ENCODE measurements at places on chromosomes 5 and 9.

- DNase-seq: no peak
Observed at GRCh38 chr5:168042284-168043068, 249.0 kb upstream of the WWC1 start.

DNA sequence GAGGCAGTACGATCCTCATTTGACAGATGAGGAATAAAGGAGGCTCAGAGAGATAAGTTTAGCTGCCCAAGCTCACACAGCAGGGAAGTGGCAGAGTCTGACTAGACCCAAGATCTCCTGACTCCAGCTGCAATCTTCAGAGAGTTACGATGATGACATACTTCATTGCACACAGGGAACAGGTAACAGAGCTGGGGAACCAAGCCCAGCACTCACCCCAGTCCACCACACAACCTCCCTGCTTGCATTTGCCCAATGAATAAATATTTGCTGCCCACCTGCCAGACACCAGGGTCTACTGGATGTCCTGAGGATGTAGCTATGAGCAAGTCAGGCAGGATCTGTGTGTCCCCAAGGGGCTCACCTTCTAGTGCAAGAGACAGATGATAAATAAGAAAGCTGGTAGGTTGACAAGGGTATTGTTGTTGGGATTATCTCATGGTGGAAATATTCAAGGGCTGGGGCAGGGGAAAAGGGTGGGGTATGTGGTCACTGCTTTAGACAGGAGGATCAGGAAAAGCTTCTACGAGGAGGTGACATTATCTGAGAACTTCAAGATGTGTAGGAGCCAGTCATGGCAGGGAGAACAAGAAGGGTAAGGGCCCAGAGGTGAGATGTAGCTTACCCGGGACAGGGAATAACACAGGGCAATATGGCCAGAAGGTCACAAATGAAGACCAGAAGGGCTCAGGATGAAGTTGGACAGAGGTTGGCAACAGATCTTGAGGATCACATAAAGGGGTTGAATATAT lies 28.6 kb upstream of the CPEB4 start:
- DNase-seq: no peak

DNA sequence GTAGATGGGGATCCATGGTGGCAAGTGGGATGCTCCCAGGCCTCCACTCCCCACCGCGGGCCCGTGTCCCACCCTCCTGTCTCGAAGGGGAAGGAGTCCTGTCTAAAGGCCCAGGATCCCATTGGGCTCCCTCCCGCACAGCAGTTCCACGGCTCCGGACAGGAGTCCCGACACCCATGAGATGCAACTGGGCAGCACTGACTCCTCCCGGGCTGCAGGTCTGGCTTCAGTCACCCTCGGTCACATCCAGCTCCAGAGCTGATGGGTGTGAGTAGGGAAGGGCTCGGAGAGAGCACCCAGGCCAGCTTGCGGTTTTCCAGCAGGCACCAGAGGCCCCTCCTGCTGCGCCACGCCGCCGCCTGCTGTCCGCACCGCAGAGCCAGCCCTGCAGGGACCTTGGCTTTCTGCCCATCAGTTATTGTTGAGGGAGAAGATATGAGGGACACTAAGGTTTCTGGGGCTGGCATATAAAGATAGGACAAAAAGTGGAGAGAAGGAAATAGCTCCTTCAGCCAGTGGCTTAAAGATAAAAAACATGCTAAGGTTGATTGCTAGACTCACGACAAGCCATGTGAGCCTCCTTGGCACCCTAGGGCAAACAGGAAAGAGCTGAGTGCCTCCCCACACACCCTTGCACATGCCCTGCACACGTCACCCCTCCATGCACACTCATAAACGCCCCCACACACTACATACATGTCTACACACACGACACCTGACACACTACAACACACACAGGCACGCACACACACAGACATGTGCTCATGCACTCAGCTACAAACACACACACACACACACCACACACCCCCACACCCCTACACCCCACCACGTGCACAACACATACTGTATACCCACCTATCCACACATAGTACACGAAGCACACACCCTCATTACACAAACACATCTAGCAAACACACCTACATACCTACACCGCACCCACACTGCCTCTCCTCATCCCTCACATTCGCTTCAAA lies 79.0 kb downstream of the AK8 start:
- DNase-seq: no peak

DNA sequence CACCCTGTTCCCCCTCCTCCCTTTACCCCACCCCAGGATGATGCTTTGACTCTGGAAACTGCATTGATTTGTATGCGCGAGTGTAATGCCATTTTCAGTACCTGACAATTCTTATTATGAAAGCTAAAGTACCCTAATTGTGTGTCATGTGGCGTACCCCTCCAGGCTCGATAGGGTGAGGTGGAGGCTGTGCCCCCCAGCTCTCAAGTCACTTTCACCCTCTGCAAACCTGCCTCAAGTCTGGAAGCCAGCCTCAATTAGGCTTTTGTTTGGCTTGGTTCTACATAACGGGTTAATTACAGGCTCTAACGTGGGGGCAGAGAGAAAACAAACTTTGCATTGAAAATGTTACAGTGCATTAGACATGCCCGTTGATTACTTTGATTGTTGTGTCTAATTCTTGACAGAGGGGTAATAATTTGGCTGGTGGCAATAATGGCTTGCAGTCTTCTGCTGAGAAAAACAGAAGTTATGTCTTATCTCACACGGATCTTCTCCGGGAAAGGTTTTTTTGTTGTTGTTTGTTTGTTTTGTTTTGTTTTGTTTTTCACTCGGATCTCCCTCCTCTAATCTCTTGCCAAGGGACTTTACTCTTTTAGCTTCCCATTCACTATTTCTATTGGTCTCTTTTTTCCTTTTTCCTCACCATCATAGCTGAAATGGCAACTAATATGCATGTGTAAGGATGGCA lies 12.6 kb downstream of the ISL1 start:
- no peak for DNase-seq

DNA sequence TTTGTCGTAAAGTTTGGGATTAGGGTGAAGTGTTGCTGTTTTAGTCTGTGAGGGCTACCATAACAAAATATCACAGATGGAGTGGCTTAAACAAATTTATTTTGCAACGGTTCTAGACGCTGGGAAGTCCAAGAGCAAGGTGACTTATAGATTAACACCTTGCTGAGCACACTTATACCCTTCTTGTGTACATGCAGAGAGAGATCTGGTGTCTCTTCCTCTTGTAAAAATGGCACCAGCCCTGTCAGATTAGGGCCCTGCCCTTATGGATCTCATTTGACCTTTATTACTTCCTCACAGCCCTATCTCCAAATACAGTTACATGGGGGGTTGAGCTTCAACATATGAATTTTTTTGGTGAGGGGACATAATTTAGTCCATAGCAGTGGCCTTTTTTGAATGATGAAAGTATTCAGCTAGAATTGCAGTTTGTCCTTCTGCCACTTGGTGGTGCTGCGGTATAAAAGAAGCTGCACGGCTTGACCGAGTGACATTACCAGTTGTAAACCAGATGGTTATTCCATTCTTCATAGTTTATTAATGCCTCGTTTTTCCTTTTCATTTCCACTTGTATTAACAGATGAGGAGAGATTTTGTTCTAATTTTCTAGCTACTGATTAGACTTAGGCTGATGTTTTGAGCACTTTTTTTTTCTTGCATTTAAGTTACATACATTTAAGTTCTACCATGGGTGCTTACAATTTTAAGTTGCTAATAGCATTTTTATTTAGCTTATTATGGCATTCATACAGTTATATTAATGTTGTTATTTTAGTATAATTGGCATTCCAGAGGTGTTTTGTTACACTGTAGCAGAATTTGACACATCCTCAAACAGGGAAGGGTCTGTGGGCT lies 19.4 kb downstream of the DCP2 start:
- peak; percentile 50 for DNase-seq

GRCh38 chr5:173970878-173971650 lies 17.9 kb upstream of the C5orf47 start:
- DNase-seq: no peak

Measured in stimulated activated CD8-positive, alpha-beta memory T cell treated with anti-CD3 and anti-CD28 coated beads, Interleukin-15, amount 100 ng/mL, for 4 hours (primary cell).